ENCODE measurements at places on chromosomes 2 and 18.

DNA sequence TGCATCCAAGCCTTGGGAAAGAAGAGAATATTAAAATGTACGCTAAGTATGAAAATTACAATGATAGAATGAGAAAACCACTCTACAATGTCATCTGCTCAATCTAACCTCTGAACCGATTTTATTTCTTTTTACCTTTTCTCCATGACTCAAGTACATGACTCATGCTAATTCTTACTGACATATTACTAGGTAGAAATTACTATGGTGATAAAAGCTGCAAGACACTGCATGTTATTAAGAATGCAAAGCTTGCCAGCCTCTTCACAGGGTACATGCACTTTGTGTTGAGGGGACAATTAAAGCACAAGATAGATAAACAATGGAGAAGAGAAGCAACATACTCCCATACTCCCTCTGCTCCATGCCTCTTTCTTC is 20.7 kb downstream of the SFT2D3 start:
- DNase-seq: no peak

GRCh38 chr18:36066686-36067054 is 689 bp downstream of the RPRD1A start:
- no peak for DNase-seq

- DNase-seq: no peak
These were observed 122.2 kb upstream of the ZEB2 start for GRCh38 chr2:144642131-144642530.

- no peak for DNase-seq
These were observed 46.5 kb upstream of the NR4A2 start for GRCh38 chr2:156379071-156379470.

DNA sequence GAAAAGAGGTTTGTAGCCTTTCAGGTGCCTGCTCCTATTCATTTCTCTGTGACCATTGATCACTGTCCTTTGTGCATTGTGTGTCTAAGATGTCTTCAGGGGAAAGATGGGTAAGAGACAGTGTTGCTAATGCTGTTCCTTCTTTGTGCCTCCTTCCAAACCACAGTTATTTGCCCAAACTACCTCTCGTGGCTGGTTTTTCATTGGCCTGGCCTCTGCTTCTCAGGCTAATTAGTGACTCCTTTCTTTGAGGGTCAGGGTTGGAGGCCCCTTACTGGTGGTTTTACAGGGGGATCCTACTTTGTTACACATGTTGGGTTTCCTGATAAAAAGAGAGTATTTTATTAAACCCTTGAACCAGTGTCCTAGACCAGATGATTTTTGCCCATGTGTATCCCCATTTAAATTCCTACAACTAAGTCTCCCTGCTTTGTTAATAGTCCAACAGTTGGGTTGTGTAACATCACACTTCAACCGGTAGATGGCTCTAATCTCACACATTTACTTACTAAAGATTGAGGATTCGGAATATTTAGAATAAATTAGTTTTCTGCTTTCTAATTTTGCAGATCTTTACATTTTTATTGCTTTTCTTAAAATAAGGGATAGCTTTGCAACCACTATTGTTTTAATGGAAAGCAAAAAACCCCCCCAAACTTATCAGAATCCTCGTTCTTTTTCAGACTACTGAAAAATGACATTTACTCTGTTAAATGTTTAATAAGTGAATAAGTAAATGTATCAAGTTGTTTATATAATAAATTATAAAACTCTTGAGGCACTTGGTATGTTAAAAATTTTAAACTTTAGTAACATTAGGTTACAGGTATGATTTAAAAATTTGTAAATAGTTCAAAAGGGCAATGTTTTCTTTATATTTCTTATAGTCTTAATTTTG is 2.4 kb downstream of the MARS2 start:
- no peak for DNase-seq

- no peak for DNase-seq
These were observed 19.0 kb downstream of the KRCC1 start for GRCh38 chr2:88036606-88037005.

GRCh38 chr2:46009315-46009714 is 287.9 kb upstream of the EPAS1 start:
- DNase-seq: no peak

DNA sequence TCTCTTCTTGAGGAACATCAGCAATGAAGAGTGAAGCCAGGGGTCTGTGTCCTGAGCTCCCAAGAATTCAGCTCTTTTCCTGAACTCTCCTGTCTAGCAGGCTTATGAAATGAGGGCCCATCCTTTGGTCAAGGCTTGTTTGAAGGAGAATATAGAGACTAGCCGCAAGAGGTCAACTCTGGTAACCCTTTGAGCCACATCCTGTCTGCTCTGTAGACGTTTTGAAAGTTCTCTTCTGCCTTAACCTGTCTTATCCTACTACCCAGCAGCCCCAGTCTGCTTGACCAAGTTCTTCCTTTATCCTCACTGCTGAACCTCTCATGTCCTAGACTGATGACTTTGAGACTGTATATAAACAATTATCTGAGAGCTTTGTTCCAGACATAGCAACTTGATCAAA is 5.4 kb downstream of the SEMA4F start:
- DNase-seq: no peak

- no peak for DNase-seq
These were observed 26.8 kb upstream of the SP3 start for GRCh38 chr2:173991856-173992588.

DNA sequence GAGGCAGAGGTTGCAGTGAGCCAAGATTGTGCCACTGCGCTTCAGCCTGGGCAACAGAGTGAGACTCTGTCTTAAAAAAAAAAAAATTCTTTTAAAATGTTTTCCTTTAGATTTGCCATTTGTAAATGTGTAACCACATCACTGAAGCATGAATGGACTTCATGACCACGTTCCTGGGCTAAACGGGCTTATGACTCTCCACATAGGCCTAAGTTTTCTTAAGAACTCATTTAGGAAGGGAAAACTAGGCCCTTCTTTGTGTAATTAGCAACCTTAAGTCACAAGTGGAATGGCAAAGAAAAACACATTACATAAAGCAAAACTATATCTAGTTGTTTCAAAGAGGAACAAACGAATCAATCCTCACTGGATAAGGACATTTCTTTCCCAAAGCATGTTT is 99.5 kb downstream of the MEIS1 start:
- no peak for DNase-seq

DNA sequence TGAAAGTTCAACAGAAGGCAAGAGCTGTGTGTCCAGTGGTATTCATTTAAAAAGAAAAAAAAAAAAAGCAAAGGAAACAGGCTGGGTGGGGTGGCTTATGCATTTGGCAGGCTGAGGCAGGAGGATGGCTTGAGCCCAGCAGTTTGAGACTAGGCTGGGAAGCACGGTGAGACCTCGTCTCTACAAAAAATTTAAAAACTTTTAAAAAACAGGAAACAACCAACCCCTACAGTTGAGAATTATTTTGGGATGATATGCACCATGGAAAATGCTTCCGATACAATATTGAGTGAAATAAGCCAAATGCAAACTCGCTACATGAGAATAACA is 31.2 kb downstream of the PTPN18 start:
- DNase-seq: no peak

DNA sequence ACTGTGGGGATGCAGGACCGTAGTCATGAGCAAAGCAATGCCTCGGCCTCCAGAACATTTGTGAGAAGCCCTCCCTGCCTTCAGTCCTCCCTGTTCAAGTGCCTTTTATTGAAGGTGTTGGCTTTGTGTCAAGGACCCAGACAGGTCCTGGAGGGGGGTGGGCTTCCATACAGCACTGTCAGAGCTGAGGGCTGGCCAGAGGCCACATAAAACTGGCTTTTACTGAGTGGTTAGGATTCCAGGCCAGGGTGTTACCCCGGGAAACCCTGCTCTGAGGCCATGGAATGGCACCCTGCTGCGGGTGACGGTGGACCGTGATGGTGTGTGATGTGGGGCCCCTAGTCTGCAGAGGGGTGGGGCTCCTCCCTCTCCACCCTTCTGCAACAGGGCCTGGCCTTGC is 41.6 kb downstream of the TOGARAM2 start:
- DNase-seq: no peak

DNA sequence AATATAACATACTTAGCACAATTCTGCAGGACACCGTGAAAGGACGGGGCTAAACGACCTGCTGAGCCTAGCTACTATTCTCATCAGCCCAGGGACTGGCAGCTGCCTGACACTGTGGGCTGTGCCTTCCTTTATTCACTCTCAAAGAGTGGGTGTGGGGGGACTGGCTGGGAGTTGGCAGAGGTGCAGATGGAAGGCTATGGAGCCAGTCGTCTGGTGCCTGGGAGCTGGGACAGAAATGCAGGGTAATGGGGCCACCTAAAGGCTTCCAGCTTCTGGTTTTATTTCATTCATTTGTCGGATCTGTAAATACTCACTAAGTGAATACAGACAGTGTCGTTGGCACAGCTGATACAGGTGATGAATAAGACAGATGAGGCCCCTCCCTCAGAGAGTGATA is 56.0 kb upstream of the NFU1 start:
- DNase-seq: no peak

DNA sequence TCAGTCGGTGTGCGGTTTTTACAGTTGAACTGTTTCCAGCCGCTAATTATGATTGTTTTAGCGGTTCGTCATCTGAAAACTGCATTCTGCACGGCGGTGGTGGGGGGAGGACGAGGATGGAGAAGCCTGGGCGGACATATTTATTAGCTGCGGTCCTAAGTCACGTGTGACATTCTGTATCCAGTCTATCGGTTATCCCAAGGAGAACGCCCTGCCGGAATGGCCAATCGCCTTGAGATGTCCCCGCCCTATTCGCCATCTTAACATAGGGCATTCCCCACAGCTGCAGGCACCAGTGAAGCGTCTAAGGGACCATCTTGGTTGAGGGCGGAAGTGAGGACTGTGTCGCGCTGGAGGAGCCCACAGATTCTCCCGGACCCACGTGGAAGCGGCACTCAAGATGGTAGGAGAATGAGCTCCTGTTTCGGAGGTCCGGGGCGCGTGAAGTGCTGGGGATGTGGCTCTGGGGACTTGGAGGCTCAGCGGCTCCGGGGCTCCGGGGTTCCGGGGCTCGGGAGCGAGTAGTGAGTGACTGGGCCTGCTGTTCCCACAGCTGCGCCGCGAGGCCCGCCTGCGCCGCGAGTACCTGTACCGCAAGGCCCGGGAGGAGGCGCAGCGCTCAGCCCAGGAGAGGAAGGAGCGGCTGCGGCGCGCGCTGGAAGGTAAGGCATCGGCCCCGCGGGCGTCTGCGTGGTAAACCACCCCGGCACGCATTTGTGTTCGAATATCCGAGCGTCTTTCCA is at the start of gene IMP4:
TSS of gene IMP4 (plus strand) at position 365 of the 743 bp plus-strand sequence. CDS start at position 401, 36 bp downstream.
- DNase-seq: peak; percentile 82

- DNase-seq: no peak
These were observed 522.2 kb upstream of the CNTNAP5 start for GRCh38 chr2:123502931-123503330.

DNA sequence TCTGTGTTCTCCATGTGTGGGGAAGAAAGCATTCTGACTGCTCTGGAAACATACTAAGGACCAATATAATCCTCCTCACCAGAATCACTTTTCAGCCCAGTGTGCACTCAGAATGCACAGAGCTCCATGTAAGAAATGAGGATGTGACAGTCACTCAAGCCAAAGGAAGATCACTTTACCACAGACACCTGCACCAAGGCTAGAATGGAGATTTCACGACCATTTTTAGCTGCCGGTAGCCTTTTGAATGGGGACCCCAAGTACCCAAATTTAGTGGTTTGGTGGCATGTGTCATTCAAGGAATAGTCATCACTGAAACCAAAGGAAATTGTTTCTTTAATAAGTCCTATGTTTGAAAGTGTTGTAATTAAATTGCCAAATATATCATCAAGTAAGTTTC is 613.2 kb upstream of the ACVR2A start:
- DNase-seq: no peak

DNA sequence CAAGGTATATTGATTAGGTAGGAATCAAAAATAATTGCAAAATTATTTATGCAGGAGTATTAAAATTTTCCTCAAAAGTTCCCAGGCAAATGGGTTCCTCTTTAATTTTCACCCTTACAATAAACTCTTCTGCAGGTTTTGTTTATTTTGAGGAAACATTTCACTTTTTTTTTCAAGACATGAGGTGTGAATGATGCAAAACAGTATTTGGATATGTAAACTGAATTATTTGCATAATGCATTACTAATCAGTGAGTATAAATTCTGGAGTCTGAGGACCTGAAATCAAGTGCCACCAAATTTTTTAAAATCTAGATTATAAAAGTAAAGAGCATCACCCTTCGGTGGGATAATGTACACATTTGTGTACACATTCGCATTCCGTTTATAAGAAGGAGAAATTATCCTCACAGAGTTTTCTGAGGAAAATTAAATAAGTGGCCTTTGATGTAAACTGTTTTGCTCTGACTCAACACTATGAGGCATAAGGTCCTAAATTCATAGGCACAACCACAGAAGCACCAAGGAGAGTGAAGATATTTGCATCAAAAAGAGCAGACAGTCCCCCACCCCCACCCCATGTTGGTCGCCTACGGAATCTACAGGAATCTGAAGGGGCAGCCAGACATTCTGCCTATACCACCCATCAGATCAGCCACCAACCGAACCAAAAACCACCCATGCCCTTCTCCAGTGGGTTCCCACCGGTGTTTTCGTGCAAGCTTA is 33.1 kb downstream of the BCL11A start:
- no peak for DNase-seq

GRCh38 chr18:21747764-21748693 is 7.4 kb downstream of the MIB1 start:
- DNase-seq: no peak

DNA sequence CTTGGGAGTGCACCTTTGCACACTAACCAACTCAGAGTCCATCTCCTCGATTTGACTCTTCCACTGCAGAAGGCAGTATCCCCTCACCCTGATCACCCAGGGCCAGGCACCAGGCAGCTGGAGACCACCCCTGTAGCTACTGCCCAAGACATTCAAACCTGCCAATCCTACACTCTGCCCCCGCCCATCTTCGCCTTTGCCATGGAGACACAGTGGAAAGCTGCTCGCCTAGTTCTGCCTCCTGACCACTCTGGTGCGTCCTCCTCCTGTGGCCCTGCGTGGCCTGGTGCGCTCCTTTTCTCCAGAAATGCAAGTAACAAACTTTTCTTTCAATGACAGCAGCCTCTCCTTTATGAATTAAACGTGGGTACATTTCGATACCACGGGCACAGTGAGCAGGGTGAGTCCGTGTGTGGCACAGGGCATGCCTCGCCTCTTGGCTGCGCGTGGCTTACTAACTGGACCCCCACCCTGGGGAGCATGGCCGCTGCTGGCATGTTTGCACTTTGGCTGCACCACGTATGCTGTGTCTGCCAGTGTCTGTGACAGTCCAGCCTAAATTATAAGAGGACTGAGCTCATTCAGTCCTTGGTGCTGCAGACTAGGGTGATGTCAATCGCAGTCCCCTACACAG is 47.6 kb downstream of the LONRF2 start:
- DNase-seq: no peak

- no peak for DNase-seq
These were observed 68.9 kb downstream of the SATB2 start for GRCh38 chr2:199388728-199389268.

GRCh38 chr2:106020032-106020431 is 174.1 kb downstream of the UXS1 start:
- no peak for DNase-seq
